ENCODE measurements at places on chromosomes 12 and 14.
A peak's percentile ranks its signal among the peaks of the same experiment; 100 is the strongest.

- DNase-seq, result no peak
- H3K27me3 ChIP-seq, result no peaks in the 10 kb centered on the region
- H3K4me3 ChIP-seq, result no peak overlapping the region
- H3K4me1 ChIP-seq, result no peaks in the 10 kb centered on the region
- no peaks in the 10 kb centered on the region for H3K36me3 ChIP-seq
These were observed 141.4 kb downstream of the EGLN3 start for GRCh38 chr14:33809396-33809981.

DNA sequence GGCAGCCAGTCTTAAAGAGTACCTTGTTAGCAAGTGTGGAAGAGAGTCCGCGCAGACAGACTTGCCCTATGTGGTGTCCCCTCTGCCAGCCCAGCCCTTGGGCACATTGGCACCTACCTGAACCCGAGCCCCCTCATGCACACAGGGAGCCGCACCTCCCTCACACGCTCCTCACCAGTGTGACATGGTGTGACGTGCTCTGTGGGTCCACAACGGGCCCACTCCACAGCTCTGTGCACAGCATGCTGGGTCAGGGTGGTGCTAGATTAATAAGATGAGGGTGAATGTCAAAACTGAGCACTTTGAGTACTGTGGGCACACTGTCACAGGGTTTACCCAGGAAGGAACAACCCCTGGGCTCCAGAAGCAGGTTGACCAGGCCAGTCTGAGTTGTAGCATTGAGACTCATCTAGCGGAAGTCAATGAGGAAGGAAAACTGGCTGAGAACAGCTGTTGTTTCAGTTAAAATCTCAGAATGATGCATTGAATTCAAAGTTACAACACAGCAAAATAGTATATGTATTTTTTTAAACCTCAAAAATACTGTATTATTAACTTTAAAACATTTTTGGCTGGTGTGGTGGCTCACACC lies 53.4 kb upstream of the AMN start:
- H3K36me3 ChIP-seq, result no peaks in the 10 kb centered on the region
- no peak overlapping the region for H3K4me3 ChIP-seq
- H3K27ac ChIP-seq, result no peak overlapping the region
- DNase-seq, result no peak
- no peaks in the 10 kb centered on the region for H3K27me3 ChIP-seq
- no peaks in the 10 kb centered on the region for H3K4me1 ChIP-seq

GRCh38 chr14:24339284-24340151 lies at the start of gene RIPK3:
Gene RIPK3 (minus strand): TSS chr14:24339991. CDS start chr14:24339826, 165 bp downstream.
- H3K4me1 ChIP-seq, result peaks cover 1% of the 10 kb centered on the region
- H3K36me3 ChIP-seq, result no peaks in the 10 kb centered on the region
- no peak within 1 kb of the TSS for H3K27ac ChIP-seq
- peak within 1 kb of the TSS; percentile 38 for H3K4me3 ChIP-seq
- no peak for DNase-seq

DNA sequence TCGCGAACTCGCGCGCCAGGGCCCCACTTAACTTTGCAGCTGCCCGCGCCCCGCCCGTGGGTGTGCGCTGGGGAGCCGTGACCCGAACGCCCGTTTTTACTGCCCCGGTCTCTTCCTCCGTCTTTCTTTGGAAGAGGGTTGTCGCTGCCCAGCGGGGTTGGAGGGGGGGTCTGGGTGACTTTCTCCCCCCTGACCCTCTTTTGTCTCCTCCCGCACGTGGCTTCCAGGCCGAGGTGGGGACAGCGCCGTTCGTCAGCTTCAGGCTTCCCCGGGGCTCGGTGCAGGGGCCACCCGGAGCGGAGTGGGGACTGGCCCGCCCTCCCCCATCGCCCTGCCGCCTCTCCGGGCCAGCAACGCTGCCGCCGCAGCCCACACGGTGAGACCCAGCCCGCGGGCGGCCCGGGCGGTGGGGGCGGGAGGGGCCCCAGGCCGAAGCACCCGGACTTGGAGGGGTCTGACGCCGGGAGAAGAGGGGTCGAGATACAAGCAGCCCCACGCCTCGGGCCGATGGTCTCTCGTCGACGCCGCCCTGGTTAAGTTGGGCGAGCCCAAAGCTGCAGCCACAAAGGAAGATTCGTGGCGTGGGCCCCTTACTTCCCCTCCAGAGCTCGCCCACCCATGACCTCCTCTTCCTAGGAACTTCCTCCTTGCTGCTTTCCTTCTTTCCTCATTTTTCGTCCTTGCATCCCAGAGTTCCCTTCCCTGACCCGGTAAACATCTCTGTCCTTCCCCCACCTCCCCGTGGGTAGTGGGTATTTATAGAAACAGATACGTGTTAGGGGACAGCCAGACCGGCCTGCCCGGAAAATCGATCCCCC lies 1.2 kb downstream of the DYRK2 start:
- H3K27me3 ChIP-seq, result no peaks in the 10 kb centered on the region
- DNase-seq, result no peak
- no peak overlapping the region for H3K27ac ChIP-seq
- H3K4me3 ChIP-seq, result peak overlapping the region; percentile 98

DNA sequence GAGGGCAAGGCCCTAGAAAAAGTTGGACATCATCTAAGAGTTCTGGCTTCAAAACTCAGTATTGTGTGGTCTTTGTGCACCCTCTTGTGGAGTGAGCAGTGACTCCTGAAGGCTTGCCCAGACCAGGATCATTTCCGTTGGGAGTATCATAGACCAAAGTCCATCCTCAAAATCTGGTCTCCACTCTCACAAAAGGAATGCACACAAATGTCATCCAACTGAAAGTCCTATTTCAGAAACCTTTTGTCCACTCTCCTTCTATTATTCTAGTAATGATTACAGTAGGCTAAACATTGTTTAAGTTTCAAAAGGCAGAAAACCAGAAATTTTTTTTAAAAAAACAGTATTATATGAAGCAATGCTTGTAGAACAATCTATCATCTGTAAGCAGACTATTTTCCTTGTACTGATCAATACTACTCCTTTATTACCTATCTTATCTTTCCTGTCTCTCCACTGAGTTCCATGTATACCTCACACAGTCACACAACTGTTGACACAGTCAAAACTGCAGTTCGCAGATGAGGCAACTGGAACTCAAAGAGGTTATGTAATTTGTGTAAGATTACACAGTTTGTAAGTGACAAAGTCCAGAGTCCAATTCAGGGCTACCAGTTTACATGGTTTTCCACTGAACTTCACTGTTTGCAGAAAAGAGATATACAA lies 41.4 kb downstream of the COX16 start:
- H3K27me3 ChIP-seq, result no peaks in the 10 kb centered on the region
- DNase-seq, result peak; percentile 39
- no peak overlapping the region for H3K4me3 ChIP-seq
- no peak overlapping the region for H3K27ac ChIP-seq
- no peaks in the 10 kb centered on the region for H3K36me3 ChIP-seq

DNA sequence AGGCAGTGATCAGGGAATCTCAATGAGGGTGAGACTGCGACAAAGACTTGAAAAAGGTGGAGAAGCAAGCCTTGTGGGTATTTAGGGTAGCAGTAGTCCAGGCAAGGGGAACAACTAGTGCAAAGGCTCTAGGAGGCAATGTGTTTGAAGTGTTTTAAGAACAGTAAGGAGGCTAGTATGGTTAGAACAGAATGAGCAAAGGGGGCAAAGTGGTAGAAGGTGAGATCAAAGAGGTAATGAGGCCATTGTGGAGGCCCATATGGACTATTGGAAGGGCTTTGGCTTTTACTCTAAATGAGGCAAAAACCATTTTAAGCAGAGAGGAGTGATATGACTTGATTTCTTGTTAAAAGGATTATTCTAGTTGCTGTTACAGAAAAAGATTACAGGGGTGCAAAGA lies 16.8 kb downstream of the HIF1A start:
- no peaks in the 10 kb centered on the region for H3K27me3 ChIP-seq
- H3K36me3 ChIP-seq, result no peaks in the 10 kb centered on the region
- peaks cover 7% of the 10 kb centered on the region for H3K4me1 ChIP-seq
- no peak overlapping the region for H3K27ac ChIP-seq
- no peak overlapping the region for H3K4me3 ChIP-seq
- no peak for DNase-seq
